Chondrocyte (in vitro differentiated cells): ENCODE measurements at places on chromosomes 6 and 20. TPM values are rescaled to one million over a fixed set of nuclear protein-coding genes. Genes with fewer than 3 reads are reported as not detected.

Gene RRAGD
- 8.9 to 18.8 TPM (median 17.9 TPM) in 3 replicates for total RNA-seq

- DNase-seq = no peak
These were observed 8.7 kb upstream of the RPP40 start for GRCh38 chr6:5012519-5012918.

GRCh38 chr20:33554914-33555420, 65.1 kb downstream of the CBFA2T2 start:
- DNase-seq = no peak

DNA sequence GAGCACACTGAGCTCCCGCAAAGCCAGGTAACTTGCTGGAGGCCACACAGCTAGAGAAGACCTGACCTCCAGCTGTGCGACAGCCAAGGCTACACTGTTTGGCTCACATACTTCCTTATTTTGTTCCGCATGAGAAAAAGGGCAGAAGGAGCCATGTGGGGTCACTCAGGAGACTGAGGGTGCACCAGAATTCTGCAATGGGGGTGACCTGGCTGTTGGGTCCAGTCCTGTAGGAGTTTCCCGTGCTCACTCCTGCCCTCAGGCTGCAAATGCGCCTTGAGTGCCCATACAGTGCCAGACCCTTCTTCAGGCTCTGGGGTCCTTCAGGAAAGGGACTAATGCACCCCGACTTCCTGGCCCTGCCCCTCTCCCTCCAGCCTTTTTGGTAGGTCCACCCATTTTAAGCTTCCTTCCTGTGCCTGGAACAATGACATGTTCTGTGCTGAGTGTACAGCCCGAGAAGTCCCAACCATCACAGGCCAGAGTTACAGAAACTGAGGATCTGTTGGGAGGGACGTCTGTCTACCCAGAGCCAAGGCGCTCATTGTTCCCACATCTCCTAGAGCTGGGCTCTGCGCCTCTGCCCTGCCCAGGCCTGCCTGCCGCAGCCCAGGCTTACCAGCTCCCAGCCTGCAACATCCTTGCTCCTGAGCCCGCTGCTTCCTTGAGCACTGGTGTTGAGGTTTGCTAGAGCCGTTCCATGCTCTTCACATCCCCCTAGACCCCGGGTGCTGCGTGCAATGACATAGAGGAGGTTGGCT, 33.5 kb upstream of the CD93 start:
- DNase-seq = no peak

DNA sequence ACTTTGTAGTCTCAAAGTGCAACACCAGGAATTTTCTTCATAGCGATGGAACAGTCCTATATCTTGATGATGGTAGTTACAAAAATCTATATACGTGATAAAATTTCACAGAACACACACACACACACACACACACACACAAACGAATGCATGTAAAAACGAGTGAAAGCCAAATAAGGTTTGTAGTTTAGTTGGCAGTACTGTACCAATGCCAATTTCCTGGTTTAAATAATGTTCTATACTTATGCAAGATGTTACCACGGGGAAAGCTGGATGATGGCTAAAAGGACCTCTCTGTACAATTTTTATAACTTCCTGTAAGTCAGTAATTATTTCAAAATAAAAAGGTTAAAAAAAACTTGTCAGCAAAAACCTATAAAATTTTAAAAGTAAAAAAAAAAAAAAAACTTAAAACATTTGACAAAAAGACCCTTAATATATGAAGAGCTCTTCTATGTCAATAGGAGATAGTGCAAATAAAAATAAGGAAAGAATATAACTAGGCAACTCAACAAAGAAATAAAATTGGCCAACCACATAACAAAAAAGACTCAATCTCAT, 37.6 kb downstream of the PDSS2 start:
- DNase-seq = no peak

Gene KCNG1
- 2.9 to 14.6 TPM (median 13.0 TPM) in 3 replicates for total RNA-seq

DNA sequence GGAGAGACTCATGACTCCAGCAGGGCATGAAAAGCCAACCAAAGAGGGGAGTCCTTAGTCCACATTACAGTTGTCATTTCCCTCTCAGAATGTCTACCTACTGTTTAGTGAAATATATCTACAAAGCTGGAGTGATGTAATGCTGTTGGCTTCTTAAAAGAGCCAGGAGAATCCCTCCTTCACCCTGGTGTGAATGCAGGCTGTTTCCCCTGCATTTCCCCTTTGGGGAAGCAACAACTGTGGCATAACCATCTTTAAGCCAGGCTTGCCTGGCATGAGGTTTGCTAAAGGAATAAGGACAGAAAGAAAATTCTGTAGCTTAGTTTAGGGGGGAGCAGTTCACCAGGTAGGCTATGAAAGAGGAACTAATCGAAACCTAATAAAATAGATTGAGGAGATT, 129.5 kb downstream of the CRYBG1 start:
- DNase-seq = no peak

- DNase-seq = no peak
These were observed 27.5 kb downstream of the TOX2 start for GRCh38 chr20:43942201-43942590.

DNA sequence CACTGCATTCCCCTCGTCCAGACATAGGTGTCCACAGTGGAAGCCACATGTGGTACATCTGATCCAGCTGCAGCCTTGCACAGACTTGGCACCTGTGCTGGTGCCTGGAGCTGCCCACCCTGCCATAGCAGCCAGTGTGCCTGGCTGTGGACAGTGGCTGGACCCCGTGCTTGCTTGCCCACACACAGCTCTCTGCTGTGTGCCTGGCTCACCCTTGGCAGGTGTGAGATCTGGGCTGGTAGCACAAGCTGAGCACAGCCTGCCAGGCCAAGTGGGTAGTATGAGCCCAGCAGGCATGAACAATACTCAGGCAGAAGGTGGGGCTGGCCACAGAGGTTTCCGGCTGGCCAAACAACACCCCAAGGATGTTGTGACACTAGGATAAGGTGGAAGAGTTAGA, 614.4 kb downstream of the BCKDHB start:
- DNase-seq = no peak

- no peak for DNase-seq
These were observed 91.5 kb upstream of the BHLHE23 start for GRCh38 chr20:63098195-63098810.

Gene GRM1
- not detected in 3 replicates for total RNA-seq

GRCh38 chr6:119034827-119035458, 43.5 kb downstream of the FAM184A start:
- DNase-seq = no peak

- no peak for DNase-seq
These were observed 67.7 kb downstream of the SLC16A10 start for GRCh38 chr6:111154981-111155380.

DNA sequence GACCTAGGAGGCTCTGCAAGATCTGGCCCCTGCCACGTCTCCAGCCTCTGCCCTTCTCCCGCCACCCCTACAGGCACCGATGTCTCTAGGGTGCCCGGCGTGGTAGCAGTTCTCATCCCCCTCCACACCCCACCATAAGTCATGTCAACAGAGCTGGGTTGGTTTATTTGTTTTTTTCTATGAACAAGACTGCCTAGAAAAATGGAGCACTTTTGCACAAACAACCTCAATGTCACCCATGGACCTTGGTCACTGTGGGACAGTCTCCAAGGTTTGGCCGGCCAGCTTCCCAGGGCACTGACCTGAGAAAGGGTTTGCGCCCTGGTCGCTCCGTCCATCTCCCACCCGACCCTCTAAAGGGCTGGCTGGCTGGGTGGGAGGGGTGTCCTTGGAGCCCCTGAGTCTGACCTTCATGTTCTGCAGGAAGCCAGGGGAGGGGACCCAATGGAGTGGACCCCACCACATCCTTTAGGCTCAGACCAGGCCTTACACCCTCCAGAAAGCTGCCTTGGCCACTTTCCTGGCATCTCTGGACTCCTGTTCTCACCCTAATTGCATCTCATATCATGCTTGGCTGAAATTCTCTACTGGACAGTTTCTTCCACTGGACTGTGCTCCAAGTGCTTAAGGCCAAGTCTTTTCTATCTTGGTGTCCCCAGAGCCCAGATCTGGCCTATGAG, 104.8 kb upstream of the PTPN1 start:
- no peak for DNase-seq

Gene EPPIN
- total RNA-seq = not detected in 3 replicates

Gene C20orf144
- 0.10 to 0.17 TPM in 2 of 3 replicates, not detected in the other for total RNA-seq

GRCh38 chr6:408599-409102, 17.1 kb downstream of the IRF4 start:
- DNase-seq = no peak

Gene SNX21
- 25.2 to 27.7 TPM (median 26.5 TPM) in 3 replicates for total RNA-seq

Gene SLC35F1
- total RNA-seq = not detected in 3 replicates

Gene TENT5A
- 25.8 to 57.9 TPM (median 27.9 TPM) in 3 replicates for total RNA-seq

GRCh38 chr6:88588938-88589337, 374.5 kb downstream of the RNGTT start:
- no peak for DNase-seq

GRCh38 chr6:15276036-15276985, 30.4 kb downstream of the JARID2 start:
- no peak for DNase-seq

DNA sequence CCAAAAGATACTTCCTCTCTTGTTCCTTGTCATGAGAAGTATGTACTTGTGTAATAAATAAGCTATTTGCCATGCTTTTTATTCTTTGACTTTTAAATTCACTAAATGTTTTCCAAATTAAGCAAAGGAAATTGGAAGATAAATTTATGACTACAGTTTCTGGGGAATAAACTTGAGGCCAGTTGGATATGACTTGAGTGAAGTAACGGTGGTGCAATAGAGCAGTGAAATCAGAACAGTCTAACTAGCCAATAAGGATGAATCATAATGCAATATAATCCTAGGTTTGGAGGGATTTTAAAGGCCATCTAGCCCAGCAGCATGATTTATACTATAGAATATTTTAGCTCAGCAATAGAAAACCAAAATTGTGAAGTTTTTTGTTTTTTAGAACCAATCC, 183.8 kb upstream of the TCF21 start:
- no peak for DNase-seq

- DNase-seq = no peak
These were observed 1.2 kb downstream of the DDR1 start for GRCh38 chr6:30885481-30885998.

DNA sequence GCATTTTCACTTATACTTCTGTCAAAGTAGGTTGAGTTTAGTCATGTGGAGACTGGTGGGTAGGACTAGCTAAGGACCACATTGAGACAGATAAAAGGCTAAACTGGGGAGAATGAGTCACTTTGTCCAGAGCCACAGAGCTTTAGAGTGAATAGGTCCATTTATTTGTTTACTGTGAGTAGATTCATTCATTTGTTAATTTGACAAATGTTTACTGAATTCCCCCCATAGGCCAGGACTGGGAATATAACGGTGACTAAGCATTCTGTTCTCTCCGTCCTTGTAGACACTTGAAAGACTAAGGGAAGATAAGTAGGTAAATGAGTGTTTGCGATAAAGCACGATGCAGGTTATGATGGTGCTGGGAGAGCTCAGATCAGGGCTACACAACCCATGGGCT, 699.7 kb upstream of the ID4 start:
- DNase-seq = no peak

- no peak for DNase-seq
These were observed 71.8 kb downstream of the ARHGAP18 start for GRCh38 chr6:129638055-129638684.

DNA sequence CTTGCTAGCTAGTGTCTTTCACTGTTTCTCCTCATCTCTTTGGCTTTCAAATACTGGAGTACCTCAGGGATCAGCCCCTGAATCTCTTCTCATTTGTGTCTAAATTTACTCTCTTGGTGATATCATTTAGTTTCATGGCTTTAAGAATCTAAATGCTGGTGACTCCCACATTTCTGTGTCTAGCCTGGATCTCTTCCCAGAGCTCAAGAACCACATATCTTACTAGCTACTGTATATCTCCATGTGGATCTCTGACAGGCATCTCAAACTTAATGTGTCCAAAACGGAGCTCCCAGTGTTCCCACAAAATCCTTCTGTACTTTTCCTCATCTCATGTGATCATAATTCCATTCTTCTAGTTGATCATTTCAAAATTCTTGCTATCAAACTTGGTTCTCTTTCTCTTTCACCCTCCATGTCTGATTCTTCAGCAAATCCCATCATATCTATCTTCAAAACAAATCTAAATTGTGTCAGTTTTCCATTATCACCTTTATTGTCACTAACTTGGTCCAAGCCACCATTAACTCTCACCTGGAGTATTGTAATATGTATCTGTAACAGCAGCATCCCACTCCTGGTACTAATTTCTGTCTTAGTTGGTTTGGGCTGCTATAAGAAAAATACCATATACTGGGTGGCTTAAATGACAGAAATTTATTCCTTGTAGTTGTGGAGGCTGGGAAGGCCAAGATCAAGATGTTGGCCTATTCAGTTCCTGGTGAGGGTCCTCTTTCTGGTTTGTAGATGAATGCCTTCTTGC, 45.9 kb downstream of the CCDC170 start:
- DNase-seq = no peak
